Esophagus muscularis mucosa (tissue), 4 donors: ENCODE measurements at places on chromosomes 4 and X. TPM values are rescaled to one million over a fixed set of nuclear protein-coding genes. Genes with fewer than 3 reads are reported as not detected.

FAM184B gene
- not detected for total RNA-seq

MAGEA1 gene
- not detected for total RNA-seq

CHRNA9 gene
- total RNA-seq: not detected

MAGEA4 gene
- total RNA-seq: not detected

ABCG2 gene
- 3.2 TPM for total RNA-seq

TMEM144 gene
- 3.3 TPM for total RNA-seq

GPRIN3 gene
- 2.9 TPM for total RNA-seq

DNA sequence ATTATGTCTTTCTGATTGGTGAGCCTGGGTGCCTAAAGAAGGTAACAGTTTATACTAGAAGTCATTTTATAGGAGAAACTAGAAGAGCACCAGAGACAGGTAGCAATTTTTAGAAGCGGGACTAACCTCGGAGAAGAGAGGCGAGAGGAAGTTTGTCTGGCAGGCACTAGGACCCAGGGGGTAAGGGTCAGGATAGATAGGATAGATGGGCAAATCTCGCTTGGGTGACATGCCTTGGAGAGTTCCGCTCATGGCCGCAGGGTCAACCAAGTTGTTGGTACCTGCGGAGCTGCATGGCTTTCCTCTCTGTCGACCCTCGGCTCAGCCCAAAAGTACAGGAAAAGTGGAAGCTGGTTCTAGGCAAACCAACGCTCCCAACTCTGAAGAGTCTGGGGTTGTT, 11.3 kb downstream of the PI4K2B start:
- DNase-seq: no peak

GRCh38 chr4:76060506-76060905, 14.0 kb upstream of the ART3 start:
- no peak for DNase-seq

DNA sequence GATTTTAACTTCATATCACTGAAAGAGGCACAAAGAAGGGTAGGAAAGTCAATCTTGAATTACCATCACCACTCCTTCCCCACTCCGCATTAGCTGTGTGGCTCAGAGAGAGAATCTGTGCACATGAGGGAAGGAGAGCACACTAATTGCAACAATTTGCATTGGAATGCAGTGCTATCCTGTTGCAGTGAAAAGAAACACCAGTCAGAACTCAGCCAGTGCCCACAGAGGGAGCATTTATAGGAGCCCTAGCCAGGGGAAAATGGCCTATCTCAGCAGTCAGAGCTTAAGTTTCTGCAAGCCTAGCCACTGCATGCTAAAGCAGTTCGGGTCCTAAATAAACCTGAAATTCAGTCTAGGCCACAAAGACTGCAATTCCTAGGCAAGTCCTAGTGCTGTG, 159.4 kb upstream of the AR start:
- no peak for DNase-seq

GRCh38 chrX:47854474-47854873, 17.8 kb downstream of the ZNF81 start:
- no peak for DNase-seq

- no peak for DNase-seq
Measured at GRCh38 chrX:50697691-50698090, 116.3 kb downstream of the SHROOM4 start.

GRCh38 chrX:29044423-29045184, 457.4 kb downstream of the IL1RAPL1 start:
- DNase-seq: no peak

DNA sequence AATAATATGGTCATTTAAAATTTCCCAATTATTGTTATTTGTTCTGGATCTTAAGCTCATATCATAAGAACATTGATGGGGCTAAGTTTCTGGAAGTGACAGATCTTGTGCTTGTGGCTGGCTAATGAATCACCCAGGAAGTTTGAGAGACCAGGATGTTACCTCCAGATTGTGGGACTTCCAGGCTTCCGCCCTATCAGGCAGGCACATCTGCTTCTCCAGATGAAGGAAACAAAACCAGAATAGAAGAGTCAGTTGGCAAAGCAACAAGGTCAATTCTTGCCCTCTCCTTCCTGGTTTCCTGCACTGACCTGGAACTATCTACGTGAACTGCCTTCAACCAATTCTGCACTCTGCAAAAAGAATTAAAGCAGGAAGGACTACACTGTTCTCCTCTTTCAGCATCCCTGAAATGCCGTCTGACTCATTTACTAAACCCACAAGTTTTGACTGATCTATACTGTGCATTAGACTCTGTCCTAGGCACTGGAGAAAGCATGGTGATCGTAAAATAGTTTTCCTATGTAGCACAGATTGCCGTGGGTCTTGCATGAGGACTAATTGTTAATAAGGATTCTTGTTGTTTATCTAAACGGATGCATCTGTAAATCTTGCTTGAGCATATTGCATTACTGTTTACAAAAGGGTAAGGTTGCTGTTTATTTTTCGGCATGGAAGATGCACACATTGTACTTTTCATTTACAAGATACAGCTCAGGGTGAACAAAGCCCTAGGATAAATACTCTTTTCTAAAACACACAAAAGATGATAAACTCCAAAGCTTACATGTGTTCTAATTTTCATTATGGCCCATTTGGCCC, 74.6 kb downstream of the AMELX start:
- DNase-seq: no peak

DNA sequence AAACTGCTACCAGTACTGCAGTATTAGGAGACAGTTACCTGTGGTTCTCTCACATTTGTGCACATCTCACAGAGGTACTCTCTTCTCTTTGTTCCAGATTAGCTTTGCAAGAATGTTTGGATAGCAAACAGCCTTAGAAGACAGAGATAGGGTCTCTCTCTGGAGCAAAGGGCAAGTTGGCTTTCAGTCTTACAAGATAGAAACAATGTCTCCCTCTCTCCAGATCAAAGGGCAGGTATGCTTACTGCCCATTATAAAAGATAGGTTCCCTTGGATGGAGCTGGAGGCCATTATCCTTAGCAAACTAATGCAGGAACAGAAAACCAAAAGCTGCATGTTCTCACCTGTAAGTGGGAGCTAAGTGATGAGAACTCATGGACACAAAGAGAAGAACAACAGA, 50.2 kb upstream of the KIT start:
- DNase-seq: no peak

DNA sequence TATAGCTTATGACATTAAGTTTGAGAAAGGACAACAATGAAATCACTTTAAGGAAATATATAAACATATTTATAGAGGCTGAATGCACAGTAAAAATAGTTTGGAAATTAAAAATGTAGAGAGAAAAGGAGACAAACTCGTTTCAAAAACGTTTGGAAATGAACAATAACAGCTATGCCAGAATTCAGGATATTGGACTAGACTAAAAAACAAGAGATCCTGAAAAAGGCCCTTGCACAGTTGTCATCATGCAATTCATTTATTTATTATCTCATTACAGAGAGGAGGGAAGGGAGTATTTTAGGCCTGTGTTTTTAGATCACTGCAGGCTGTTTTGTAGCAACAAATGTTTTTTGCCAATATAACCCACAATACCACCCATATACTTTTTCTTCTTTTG, 527.2 kb downstream of the ADGRL3 start:
- no peak for DNase-seq

DNA sequence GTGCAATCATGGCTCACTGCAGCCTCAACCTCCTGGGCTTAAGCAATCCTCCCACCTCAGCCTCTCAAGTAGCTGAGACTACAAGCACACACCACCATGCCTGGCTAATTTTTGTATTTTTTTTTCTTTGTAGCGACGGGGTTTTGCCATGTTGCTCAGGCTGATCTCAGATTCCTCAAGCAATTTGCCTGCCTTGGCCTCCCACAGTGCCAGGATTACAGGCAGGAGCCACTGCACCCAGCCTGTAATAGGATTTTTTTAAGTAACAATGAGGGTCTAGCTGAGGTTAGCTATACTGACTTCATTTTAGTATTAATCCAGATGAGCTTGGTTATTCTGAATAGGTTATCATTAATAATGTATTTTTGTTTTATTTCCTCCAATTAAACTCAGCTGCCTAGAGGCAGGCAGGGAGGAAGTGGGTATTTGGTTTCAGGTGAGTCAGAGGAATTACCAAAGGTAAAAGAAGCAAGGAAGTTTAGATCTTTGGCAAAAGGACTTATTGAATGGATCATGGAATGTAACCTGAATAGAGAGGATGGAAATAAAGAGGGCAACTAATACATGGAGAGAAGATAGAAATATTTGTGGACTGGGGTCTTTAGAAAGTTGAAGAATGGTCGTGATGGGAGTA, 1023.3 kb upstream of the TENM3 start:
- DNase-seq: no peak

GRCh38 chrX:154541896-154542722, 4.5 kb downstream of the G6PD start:
- DNase-seq: no peak
